Astrocyte (in vitro differentiated cells and primary cell): ENCODE measurements at places on chromosomes 11 and 22. TPM values are rescaled to one million over a fixed set of nuclear protein-coding genes. Genes with fewer than 3 reads are reported as not detected.
A peak's percentile ranks its signal among the peaks of the same experiment; 100 is the strongest.

The SCARF2 gene
- 17.3 and 22.5 TPM in 2 replicates for total RNA-seq

The CRACR2B gene
- total RNA-seq, result 2.6 TPM in 2 replicates

The ZNF70 gene
- total RNA-seq, result 8.8 and 10.3 TPM in 2 replicates

The UPB1 gene
- 0.30 TPM in 1 of 2 replicates, not detected in the other for total RNA-seq

The USH1C gene
- not detected in 2 replicates for total RNA-seq

The TOMM22 gene
- total RNA-seq, result 75.9 and 77.8 TPM in 2 replicates

The CST6 gene
- total RNA-seq, result not detected in 2 replicates

The APOBEC3H gene
- total RNA-seq, result 0.30 and 0.48 TPM in 2 replicates

The GVQW3 gene
- 2.0 TPM in 2 replicates for total RNA-seq

The TSSK2 gene
- not detected in 2 replicates for total RNA-seq

GRCh38 chr22:21713428-21714058 lies 22.1 kb downstream of the YPEL1 start:
- DNase-seq, result no peak

DNA sequence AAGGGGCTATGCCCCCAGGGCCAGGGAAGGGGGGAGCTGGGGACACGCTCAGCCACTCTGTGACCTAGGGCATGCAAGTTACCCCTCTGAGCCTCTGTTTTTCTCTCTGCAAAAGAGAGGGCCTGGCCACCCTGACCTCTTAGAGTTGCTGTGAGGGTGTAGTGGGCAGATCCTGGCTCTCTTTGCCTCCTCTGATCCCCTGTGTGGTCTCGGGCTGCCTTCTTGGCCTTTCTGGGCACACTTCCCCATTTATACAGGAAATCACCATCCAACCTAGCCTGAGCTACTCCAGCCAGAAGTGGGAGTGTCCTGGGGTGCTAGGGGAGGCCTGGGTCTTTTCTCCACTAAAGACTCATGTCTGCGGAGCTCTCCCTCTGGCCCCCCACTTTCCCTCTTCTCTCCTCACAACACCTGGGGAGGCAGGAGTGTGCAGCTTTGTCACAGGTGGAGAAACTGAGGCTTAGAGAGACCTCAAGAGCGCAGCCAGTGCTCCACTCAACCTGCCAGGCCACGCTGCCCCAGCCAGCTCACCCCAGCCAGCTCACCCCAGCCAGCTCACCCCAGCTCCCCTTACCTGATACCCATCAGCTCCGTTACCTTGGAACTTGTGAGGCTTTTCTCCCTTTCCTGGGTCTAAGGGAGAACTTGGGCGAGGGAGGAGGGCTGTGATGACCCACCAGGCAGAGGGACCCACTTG lies 1.4 kb downstream of the AIFM3 start:
- DNase-seq, result no peak

DNA sequence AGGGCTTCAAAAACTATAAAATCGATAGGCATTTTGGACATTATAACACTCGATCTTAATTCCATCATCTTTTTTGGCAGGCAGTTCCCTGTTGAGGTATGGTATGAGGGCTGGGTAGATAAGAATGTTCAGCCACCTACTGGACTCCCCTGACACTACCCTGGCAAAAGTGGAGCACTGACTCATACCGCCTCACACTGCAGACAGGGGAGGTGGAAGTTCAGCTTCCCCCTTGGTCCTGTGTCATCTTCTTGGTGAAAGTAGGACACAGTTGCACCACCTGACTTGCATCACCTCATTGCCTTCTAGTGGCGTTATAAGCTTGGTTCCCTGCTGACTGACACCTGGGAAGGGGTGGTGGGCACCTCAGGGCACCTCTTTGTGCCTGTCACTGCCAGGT lies 30.4 kb downstream of the PAAF1 start:
- peak; percentile 31 for DNase-seq

GRCh38 chr11:17428261-17428660 lies 39.8 kb upstream of the KCNJ11 start:
- DNase-seq, result no peak

GRCh38 chr22:49091451-49091850 lies 736.2 kb downstream of the BRD1 start:
- no peak for DNase-seq

DNA sequence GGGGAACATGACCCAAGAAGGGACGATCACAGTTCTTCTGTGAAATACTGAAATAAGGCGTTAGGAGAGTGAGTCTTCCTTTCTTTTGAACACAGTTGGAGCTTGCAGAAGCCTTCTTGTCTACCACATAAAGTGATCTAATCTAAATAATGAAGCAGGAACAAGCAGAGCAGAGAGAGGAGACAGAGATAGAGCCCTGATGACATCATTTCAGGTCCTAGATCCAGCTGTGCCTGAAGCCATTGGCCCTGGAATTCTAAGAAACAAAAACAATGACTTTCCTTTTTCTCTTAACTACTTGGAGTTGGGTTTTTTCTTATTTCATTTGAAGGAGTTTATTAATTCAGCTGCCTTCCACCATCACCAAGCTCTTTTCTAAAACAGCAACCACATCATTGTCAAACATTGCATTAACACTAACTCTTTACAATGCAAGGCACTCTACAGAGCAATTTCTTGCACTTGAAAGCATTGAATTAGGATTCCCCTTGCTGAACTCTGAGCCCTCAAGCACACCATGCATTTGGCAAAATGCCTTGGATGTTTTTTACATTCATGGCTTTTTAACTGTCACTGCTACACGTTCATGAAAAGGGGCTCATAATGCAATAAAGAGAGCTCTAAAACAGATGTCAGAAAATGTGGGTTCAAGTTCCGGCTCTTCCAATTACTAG lies 117.2 kb upstream of the TIMP3 start:
- DNase-seq, result no peak

GRCh38 chr22:27966168-27967064 lies 47.4 kb upstream of the PITPNB start:
- no peak for DNase-seq

- peak; percentile 27 for DNase-seq
Measured at GRCh38 chr11:19398772-19399527, 158.2 kb upstream of the E2F8 start.

DNA sequence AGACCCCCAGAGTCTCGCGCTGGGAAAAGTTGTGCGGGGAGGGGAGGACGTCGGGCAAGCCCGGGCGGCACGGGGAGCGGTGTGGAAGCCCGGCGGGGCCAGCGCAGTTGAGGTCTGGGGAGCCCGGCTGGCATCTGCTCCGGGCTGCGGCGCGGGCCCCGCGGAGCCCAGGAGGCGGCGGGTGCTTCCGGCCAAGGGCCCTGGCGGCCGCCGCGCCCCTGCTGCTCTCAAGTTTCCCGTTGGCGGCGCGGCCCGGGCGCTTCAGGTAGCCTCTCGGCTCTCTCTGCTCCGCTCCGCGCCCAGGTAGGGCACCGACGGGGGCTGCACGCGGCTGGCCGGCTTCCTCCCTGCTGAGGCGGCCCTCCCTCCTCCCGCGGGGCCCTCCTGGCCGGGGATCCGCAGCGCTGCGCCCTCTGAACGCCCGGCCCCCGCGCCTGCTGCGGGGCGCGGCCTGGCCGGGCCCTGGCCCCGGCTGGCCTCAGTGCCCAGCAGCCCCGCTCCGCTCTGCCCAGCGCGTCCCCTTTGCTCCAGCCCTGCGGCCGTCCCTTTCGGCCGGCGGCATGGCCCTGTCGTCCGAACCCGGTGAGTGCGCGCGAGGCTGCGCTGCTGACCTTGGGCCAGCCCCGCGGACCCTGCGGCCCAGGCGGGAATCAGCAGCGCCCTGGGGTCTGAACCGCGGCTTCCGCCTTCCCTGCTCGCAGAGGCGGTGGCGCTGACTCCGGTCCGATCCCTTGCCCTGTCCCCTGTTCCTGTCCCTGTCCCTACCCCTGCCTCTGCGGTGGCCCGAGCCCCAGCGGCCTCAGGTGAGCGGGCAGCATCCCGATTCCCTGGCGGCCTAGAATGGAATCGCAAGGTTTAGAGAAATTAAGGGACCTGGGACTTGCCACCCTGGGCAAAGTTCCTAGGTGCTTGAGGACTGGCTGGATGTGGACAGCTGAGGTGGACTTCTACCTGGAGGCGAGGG lies 4.3 kb upstream of the AMPD3 start:
- no peak for DNase-seq

GRCh38 chr11:124114942-124115781 lies at the start of gene VWA5A:
Gene VWA5A (plus strand): TSS chr11:124115450. CDS start chr11:124117512, 2,062 bp downstream.
- DNase-seq, result peak; percentile 84

DNA sequence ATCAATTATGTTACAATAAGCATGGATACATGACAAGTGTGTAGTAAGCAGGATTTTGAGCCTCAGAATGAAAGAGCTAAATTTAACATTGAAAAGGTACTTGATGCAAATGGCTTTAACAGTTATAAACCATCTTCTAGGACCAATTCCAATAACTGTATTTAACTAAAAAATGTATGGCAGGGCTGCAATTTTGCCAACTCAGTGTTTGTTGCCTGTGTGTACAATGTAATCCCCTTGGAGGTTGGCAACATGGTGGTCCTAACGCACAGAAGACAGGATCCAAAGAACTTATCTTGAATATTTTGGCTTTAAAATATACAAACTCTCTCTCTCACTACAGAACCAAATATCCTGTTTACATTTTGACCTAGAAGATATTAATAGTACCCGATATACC lies 2314.1 kb downstream of the LRRC4C start:
- DNase-seq, result no peak

GRCh38 chr11:11856638-11857037 lies 14.9 kb downstream of the USP47 start:
- peak; percentile 55 for DNase-seq

DNA sequence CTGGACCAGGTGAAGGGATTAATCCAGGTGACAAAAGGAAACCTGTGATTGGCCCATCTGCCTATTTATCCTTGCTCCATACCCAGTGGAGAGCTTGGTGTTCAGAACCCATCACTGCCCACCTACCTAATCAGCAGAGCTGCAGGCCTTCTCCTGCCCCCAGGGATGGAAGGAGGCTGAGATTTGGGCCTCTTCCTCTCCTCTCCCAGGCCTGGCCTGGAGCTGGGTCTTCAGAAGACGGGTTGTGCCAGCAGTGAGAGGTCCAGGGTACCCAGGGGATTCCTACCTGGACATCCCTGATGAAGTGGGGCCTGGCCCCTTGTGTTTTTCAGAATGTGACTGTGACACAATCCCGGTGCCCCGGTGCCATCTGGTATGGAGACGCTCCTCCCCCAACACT lies 80.3 kb upstream of the MYOD1 start:
- no peak for DNase-seq

DNA sequence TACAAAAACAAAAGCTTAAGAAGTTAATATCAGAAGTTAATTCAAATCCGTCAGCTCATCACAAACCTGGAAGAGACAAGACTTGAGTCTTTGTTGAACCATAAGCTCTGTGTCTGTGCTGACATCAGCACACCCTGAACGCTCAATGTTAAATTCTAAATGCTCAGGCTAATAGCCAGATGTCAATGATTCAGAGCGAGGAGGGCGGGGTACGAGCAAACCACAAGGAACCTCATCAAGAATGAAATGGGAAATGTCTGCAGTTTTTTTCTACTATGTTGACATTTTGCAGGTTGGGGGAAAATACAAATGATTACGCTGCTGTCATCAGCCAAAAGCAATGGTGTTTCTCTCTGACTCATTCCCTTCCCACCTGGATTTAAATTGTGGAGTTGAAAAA lies 1057.2 kb downstream of the NTM start:
- peak; percentile 84 for DNase-seq

GRCh38 chr11:69439651-69440464 lies 41.6 kb upstream of the LINC01488 start:
- no peak for DNase-seq
